ENCODE measurements at places on chromosomes 1 and 21.

GRCh38 chr1:155598842-155599331 lies 11.1 kb upstream of the MSTO1 start:
- DNase-seq: no peak

GRCh38 chr1:159831412-159832141 lies 4.9 kb downstream of the SLAMF8 start:
- no peak for DNase-seq

- DNase-seq: no peak
Observed at GRCh38 chr1:39131940-39132339, 72.6 kb upstream of the MACF1 start.

GRCh38 chr1:182459949-182460348 lies 10.0 kb downstream of the RGSL1 start:
- no peak for DNase-seq

DNA sequence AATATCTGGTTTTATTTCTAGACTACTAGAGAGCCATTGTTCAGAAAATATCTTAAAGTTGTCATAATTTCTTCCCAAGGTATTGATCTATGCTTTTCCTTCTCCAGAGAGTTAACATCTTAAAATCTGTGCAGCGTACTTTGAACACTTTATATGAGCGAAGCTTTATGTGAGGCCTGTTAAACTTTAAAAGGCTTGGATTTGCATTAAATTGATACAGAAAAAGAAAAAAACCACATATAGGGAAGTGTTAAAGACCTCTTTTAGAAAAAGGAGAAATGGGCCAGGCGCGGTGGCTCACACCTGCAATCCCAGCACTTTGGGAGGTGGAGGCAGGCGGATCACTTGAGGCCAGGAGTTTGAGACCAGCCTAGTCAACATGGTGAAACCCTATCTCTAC lies 59.2 kb upstream of the MORC3 start:
- DNase-seq: no peak

DNA sequence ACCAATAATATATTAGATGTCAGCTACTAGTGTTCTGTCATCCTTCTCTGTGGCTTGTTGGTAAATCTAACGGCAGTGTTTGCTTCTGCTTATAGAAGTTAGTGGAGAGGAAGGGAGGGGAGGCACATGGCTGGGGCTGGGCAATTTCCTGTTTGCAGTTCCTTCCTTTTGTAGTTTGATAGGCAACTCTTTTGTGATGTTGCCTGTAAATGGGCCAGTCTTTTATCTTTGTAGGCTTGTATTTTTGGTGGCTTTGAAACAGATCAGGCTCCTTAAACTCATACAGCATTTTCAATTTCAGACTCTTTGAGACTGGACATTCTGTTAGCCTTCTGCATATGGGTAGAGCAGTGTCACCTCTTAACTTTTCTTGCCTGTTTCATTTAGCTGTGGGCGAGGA lies 48.1 kb downstream of the CDC14A start:
- DNase-seq: peak; percentile 30

DNA sequence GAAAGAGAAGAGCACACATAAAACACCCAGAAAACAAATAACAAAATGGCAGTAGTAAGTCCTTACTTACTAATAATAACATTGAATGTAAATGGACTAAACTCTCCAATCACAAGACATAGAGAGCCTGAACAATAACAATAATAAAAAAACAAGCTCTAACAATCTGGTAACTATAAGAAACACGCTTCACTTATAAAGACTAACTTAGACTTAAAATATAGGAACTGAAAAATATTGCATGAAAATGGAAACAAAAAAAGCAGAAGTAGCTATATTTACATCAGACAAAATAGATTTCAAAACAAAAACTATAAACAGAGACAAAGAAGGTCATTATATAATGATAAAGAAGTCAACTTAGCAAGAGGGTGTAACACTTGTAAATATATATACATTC lies 83.1 kb upstream of the LYPLAL1 start:
- DNase-seq: no peak

Data from activated CD8-positive, alpha-beta memory T cell treated with anti-CD3 and anti-CD28 coated beads for 1 hour (primary cell).